ENCODE measurements at places on chromosomes 5 and 9.

DNA sequence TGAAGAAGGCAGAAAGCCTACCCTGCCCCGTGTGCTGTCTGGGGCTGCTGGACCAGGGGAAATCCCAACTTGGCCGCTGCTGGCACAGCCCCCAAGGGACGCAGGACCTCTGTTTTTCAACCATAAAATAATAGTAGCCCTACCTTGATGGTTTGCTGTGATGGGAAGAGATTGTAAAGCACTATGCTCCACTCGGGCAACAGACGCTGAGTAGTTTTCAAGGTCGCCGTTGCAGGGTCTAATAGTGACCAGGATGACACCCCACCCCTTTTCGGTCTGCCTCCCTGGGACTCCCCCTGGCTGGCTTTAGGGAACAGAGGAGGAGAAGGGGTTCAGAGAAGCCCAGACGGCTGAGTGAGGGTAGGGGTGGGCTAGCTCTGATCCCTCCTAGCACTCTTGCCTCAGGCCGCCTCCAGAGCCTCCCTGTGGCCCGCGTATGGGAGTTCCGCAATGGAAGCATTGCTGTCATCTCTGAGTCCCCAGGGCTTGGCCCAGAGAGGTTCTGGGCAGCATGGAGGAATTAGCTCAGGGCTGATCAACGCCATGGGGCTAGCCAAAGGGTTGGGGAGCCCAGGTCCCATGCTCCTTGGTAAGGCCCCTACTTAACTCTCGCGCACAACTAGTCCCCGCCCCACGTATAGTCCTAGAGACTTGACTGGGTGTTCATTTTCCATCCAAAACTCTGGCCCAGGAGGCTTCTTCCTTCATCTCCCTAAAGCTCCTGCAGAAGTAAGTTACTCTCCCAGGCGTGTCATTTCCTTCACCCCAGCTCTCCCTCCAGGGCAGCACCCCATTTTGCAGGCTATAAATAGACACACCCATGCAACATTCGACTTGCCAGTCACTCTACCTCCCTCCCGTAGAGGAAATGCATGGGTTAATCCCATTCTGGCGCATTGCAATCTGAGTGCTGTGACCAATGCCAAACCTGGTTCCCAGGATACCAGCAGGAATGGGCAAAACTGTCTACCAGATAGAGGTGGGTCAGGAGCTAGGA is 1.1 kb upstream of the IRF1 start:
- DNase-seq = no peak

GRCh38 chr9:134693011-134693410 is 51.4 kb downstream of the COL5A1 start:
- DNase-seq = no peak

GRCh38 chr9:125815568-125815967 is 68.4 kb downstream of the PBX3 start:
- peak; percentile 66 for DNase-seq

DNA sequence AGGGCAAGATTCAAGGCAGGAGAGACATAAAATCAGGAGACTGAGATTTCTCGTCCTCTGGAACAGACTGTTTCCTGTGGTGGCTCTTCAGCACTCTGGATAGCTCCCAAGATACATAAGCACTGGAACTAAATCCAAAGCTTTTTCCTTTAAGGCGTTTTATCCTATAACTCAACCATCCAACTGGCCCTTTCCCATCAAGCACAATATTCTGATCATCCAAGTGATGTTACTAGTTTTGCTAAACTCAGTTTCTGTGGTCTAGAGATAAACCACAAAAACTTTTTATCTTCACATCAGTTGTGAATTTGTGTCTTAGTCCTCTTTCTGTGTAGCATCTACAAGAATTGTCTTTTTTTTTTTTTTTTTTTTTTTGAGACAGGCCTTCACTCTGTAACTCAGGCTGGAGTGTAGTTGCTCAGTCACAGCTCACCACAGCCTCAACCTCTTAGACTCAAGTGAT is 299.4 kb downstream of the COX7C start:
- DNase-seq = peak; percentile 30

DNA sequence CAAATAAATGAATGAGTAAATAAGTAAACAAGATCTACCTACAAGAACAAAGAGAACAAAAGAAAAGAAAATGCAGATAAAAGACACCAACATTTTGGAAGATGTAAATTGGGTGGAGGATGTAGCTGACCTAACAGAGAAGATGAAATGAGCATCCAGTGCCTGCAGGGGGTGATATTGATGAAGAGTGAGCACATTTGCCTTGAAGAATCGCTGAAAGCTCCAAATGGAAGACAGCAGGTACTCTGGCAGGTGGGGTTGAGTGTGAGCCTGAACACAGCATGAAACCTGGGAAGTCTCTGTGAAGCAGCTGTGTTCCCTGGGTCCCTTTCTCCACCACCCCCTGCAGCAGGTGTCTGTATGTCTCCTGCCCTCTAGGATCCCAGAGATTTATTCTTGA is 125.6 kb downstream of the NXNL2 start:
- DNase-seq = peak; percentile 41

GRCh38 chr5:143886651-143887638 is 75.0 kb downstream of the HMHB1 start:
- peak; percentile 26 for DNase-seq

- no peak for DNase-seq
Observed at GRCh38 chr9:131960311-131960710, 119.4 kb downstream of the MED27 start.

- no peak for DNase-seq
Observed at GRCh38 chr9:13787234-13787833, 507.8 kb upstream of the MPDZ start.

GRCh38 chr5:158039441-158039840 is 180.5 kb upstream of the CLINT1 start:
- no peak for DNase-seq

- DNase-seq = no peak
Observed at GRCh38 chr9:26244661-26245451, 566.6 kb upstream of the TUSC1 start.

- peak; percentile 98 for DNase-seq
Observed at GRCh38 chr5:39755986-39756385, 331.2 kb upstream of the DAB2 start.

DNA sequence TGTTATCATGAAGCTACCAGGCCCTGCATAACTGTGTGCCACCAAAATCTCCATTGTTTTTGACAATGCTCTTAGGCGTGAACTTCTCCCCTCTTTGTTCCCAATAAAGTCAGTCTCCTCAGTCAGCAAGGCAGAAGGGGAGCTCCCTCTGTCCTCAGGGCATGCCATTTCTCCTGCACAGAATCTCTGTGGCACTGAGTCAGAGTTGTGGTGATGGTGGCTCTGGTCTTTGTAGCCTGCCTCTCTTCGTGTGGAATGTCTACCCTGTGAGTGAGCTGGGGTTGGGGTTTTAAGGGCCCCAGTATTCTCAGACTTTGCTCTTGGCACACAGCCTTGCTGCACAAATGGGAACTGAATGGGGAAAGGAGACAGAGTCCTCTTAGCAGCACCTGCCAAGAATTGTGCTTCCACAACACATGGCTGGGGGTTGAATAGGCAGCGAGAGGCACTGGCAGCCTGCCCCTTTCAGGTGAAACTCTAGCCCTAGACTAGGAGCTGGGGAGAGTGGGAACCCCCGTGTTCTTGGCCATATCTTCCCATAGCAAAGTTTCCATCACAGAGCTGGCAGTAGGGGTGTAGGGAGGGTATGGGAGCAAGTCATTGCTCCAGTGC is 146.6 kb downstream of the SH3GL2 start:
- DNase-seq = no peak

DNA sequence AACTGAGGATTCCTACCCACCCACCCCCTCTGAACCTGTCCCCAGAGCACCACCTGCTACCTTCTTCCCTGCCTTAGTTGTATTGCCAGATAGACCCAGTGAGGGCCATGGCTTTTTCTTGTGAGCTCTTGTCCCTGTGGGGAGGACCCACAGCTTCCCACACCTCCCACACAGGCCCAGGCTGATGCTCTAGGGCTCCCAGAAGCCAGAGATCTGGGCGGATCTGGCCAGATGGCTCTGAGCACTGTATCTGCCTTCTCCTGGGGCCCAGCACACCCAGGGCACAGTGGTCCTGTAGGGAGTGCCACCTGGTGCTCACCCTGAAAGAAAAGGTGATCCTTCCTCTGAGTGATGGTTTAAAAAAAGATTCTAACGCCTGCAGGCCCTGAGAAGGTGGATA is 131.7 kb downstream of the DAB2IP start:
- no peak for DNase-seq

DNA sequence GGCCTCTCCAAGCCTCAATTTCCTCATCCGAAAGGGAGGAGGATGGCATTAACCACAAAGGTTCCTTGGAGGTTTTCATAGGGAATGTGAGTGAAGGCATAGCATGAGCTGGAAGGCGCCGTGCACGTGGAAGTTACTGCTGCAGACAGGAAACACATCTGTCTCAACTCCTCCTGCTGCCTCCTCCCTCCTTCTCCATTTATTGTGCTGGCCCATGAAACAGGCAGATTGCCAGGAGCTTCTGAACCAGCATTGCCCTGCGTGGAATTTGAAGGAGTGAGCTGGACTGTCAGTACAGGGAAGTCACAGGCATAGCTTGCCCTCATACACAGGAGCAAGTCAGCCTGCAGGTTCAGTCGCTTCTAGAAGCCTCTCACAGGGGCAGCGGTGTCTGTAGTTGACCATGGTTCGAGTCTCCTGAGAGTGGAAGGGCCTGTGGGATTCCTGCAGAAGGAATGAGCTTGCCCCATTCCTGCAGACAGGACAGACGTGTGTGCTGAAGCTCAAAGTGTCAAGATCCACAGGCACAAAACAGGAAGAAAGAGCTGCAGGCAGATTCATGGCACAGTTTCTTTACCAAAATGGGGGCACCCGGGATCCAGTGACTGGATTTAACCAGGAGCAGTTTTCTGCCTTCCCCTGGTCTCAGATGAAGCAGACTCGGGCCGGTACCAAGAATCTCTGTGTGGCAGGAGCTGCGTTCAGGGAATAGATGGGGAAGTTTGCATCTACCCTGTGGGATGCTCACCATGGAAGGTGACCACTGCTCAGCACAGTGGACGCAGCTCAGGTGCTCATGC is 48.7 kb upstream of the CTSL start:
- DNase-seq = peak; percentile 81

DNA sequence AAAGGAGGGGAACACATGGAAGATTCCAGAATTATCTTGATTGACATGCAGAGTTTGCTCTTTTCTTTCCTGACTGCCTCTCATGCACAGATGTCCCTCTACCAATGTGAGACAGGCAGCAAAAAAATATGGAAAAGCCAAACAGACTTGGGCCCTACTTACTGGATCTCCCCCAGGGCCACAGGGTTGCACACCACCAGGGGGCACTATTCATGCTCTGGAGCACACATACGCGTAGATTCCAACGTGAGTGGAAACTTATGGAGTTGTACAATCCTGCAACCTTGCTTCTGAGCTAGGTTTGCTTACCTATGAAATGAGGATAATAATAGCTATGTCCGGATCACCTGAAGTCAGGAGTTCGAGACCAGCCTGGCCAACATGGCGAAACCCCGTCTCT is 319.5 kb downstream of the ARHGEF28 start:
- no peak for DNase-seq

- no peak for DNase-seq
Observed at GRCh38 chr5:145673786-145674185, 161.4 kb downstream of the PRELID2 start.

- DNase-seq = no peak
Observed at GRCh38 chr9:14574173-14574572, 119.1 kb downstream of the ZDHHC21 start.

DNA sequence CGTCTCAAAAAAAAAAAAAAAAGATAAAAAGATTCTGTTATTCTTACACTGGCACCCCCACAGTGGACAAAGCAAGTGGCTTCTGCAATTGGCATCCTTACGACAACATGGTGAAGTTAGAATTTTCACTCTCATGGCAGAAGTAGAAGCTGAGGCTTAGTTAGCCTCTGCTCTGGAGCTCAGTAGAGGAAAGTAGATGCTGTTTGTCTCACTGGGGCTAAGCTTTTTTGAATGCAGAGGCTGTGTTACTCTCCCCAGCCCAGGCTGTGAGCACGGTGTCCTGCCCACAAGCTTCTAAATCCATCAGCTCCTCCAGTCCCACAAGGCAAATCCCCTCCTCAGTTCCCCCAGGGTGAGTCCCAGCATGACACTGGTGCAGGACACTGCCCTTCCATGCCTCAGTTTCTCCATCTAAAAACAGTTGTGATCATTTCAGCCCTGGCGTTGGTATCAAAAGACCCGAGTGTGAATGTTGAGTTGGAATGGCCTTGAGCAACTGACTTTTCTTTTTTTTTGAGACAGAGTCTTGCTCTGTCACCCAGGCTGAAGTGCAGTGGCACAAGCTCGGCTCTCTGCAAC is 22.6 kb upstream of the PHF19 start:
- no peak for DNase-seq

DNA sequence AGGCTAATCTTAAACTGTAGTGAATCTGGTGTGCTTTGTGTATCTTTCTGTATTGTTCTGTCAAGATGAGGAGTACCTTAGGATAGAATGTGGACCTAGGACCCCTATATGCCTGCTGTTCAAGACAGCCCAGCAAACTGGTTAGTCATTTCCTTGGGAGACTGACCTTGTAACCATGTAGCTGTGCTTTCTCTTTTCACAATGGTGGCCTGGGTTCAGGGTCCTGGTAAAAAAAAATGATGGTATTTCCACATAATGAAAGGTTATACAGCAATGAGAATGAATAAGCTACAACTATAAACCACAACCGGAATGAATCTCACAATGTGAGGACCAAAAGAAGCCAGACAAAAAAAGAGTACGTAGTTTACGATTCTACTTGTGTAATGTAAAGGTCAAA is 36.4 kb upstream of the F2RL1 start:
- no peak for DNase-seq

- no peak for DNase-seq
Observed at GRCh38 chr5:73943397-73943796, 317.4 kb downstream of the ARHGEF28 start.

- DNase-seq = peak; percentile 42
Observed at GRCh38 chr5:150438873-150439546, 10.5 kb downstream of the RPS14 start.

- DNase-seq = no peak
Observed at GRCh38 chr5:160310552-160311295, 1.6 kb downstream of the CCNJL start.

DNA sequence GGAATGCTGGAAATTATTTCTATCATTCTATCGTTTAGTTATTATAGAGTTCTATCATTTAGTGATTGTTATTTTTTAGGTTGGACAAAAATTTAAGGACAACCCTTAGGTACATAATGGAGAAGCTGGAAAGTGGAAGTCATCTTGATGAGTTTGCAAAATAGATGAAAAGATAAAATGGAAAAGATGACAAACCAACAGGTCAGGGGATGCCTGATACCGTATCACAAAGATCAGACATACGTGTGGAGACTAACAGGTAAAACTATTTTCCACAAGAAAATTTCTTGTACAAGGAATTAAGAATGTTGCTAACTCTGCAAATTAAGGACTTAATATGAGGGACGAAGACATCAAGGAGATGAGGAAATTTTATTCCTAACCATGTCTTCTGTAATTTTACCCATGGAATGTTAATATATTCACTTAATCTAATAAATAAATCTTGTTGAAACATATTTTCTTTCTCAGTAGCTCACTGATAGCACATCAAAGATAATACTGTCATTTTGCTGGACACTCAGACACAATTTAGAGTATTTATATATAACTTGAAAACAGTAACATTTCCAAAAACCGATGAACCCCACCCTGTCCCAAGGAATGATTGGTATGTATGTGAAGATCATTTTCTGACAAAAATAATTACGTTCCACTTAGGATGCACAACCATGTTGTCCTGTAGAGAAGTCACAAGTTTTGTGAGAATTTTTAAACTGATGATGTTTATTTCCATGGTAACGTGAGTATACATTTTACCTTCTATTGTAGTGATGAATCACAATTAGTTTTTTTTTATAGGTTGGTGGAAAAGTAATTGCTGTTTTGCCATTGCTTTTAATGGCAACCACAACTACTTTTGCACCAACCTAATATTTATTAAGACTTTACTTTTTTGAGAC is 2.6 kb downstream of the LURAP1L start:
- no peak for DNase-seq

Measured in amniotic epithelial cell (primary cell).